ENCODE measurements at places on chromosomes 2 and 18. TPM values are rescaled to one million over a fixed set of nuclear protein-coding genes. Genes with fewer than 3 reads are reported as not detected.

PCARE gene
- total RNA-seq = 3.3 TPM

- DNase-seq = peak; percentile 87
Observed at GRCh38 chr2:20611077-20611843, 39.6 kb downstream of the HS1BP3 start.

DNA sequence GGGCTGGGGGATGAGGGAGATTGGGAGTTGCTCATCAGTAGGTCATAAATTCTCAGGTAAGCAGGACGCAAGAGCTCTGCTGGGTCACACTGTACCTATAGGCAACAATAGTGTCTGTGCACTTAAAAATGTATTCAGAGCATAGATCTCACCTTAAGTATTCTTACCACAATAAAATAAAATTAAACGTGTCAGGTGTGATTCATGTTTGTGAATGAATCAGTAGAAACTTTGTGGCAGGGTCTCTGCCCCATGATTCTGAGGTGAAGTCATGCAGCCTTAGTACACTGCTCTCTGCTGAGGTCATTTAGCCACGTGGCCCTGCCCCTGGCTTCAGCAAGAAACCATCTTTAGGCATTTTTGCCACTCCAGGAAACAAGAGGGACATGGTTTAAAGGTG, 253.8 kb downstream of the FBXO15 start:
- no peak for DNase-seq

GRCh38 chr2:240319221-240319854, 116.1 kb upstream of the GPC1 start:
- no peak for DNase-seq

DNA sequence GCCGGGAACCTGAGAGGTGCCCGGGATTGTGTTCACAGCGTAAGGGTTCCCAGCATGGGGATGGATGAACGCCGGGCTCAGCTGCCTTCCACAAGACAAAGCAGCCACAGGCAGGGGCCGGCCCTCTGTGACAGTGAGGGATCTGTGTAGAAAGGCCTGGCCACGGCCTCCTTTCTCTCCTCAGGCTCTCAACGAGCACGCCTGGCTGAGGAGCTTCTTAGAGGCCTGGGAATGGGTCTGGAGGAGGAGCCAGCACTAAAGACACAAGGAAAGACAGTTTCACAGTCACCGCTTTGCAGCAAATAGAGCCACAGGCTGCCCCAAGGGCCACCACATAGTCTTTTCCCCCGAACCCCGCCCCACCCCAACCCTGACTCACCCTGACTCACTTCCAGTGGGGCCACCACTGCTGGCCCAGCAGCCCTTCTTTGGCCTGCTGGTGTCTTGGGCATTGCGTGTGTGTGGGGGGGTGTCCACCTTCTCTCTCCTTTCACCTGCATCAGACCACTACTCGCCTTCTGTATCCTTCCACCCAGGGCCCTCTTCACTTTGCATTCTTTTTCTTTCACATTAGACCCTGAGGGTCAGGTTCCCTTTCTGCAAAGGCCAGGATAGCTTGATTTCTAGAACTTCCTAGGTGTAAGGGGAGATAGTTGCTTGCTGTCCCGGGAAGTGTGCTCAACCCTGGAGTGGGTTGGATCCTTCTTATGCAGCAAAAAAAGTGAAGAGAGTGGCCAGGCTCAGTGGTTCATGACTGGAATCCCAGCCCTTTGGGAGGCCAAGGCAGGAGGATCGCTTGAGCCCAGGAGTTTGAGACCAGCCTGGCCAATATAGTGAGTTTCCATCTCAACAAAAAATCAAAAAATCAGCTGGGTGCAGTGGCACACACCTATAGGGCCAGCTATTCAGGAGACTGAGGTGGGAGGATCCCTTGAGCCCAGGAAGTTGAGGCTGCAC, 19.3 kb upstream of the HPCAL1 start:
- DNase-seq = no peak

- no peak for DNase-seq
Observed at GRCh38 chr2:195124391-195125079, 532.5 kb upstream of the SLC39A10 start.
